ENCODE measurements at places on chromosomes 3 and 15.

GRCh38 chr3:23264413-23264812, 61.3 kb downstream of the UBE2E2 start:
- DNase-seq: no peak

DNA sequence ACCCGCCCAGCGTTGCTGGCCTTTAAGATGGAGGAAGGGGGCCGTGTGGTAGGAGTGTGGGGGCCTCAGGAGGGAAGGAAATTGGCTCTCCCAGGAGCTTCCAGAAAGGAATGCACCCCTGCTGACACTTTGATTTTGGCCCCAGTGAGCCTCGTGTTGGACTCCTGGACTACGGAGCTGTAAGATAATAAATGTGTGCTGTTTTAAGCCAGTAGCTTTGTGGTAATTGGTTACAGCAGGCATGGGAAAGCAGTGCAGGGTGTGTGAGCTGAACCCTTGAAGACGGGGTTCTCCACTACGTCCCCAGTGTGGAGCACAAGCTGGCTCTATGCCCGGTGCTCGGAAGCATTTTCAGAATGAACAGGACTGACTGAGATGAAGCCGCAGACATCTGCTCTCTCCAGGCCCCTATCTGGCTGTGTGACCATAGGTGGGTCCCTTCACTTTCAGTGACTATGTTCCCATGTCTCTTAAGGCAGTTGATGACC, 22.9 kb upstream of the CGNL1 start:
- DNase-seq: no peak

GRCh38 chr3:122318620-122319019, 6.4 kb upstream of the CSTA start:
- no peak for DNase-seq

DNA sequence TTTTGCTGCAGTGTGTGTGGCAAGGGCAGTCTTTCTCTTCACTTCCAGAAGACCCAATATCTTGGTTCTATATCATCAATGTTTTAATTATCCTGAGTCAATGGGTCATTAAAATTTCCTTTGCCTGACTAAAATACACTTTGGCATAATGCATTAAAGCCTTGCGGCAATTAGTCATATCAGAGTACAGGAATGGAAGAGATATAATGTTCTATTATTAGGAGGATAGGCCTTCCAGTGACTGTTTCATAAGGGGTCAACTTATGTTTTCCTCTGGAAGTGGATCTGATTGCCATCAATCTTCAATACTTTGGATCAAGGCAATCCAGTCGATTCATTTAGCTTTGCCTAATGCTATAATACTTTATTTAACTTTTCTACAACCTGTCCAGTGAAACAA, 9.4 kb upstream of the SECISBP2L start:
- DNase-seq: no peak

DNA sequence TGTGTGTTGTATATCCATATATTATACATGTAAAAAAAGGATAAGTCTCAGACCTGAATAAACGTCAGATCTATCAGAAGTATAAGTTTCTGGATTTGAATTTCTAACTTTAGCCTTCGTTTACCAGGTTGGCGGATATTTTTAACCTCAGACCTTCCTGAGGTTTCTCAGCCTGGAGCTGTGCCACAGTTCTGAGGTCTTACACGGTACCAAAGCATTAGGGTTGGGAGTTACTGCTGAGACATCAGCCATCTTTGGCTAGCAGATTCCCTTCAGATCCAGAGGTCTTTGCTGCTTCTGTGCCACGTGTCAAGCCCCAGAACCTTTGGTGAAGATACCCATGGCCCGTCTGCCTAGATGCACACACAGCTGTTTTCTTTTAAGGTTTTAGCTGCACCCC, 84.7 kb downstream of the PPP2R3A start:
- no peak for DNase-seq

DNA sequence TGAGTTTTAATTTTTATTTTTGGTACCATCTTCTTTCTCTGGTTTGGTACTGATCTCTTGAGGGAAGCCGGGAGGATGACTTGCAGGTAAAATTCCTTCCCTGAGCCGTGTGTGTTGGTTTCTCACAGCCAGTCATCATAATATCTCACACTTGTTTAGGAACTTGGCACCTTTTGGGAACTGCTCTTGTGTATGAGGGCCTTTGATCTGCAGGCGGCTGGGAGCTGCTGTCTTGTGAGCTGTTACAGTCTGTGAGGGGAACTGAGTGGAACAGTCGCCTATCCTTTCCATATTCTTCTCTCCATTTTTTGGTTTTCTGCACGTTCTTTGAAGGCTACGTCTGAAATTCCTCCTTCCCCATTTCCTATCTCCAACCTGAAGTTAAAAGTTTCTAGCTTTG, 75.2 kb downstream of the CACNA2D3 start:
- DNase-seq: no peak

Data from hindlimb muscle (tissue), 1 donor.